SIG-M5 (cell line): ENCODE measurements at places on chromosomes 12 and 14.

DNA sequence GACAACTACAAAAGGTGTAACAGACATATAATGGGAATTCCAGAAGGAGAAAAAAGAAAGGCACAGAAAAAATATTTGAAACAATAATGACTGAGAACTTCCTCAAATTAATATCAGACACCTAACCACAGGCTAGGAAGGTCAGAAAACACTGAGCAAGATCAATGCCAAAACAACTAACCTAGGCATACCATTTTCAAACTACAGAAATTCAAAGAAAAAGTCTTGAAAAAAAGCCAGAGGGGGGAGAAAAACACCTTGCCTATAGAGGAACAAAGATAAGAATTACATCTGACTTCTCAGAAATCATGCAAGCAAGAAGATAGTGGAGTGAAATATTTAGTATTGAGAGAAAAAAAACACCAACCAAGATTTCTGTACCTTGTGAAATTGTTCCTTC, 77.8 kb downstream of the RIN3 start:
- DNase-seq: no peak

- DNase-seq: no peak
Measured at GRCh38 chr12:40376533-40377267, 151.9 kb downstream of the LRRK2 start.

DNA sequence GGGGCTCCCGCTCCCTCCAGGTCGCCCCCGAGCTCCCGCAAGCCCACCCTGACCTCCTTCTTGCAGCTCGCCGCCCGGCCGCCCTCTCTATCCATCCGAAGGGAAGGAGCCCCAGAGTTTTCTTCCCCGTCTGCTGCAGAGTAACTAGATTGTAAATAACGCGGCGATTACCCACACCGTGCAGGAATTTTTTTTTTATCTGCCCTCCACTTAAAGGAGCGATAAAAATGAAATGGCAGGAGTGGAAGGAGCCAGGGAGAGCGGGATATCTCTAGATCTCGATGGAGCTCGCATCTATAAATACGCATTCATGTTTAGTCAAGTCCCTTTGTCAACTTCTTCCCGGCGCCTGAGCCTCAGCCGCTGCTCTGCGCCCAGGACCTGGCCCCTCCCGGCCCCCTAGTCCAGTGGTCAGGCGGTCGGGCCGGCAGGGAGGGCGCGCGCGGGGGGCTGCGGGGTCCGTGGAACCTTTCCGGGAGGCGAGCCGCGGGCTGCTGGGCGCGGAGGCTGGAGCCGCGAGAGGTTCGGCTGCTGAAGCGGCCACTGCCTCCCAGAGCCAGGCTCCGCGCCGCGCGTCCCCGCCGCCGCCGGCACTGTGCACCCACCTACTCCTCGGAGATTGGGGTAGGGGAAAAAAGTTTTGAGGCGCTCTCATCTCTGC, 386.0 kb downstream of the BCAT1 start:
- no peak for DNase-seq

DNA sequence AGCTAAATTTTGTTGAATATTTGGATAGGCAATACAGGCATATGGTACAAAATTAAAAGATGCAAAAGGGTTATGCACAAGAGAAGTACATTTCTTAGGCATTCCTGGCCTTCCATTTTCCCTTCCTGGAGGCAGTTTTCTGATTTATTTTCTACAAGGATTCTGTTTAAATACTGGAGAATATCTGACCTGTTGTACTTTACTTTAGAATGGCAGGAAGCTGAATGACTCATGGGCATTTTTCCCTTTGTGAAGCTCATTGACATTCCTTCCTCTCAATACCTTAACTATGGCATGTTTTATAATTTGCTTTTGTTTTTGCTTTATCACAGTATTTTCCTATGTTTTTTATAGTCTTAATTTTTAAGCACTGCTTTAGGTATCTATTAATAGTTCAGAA, 62.7 kb downstream of the RCOR1 start:
- DNase-seq: no peak

GRCh38 chr12:16384732-16385131, 37.3 kb downstream of the MGST1 start:
- no peak for DNase-seq

DNA sequence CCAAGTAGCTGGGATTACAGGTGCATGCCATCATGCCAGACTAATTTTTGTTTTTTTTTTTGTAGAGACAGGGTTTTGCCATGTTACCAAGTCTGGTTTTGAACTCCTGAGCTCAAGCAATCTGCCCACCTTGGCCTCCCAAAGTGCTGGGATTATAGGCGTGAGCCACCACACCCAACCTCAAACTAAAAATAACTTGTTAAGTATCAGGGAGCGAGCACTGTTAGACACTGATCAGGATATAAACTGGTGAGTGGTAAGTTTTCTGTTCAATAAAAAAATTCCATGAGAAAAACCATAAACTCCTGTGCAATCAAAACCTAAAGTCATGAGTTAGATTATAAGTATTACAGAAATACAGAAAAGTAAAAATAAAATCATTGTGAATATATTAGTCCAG, 44.6 kb upstream of the SYCP3 start:
- DNase-seq: no peak

- peak; percentile 27 for DNase-seq
Measured at GRCh38 chr12:103399986-103400385, 95.8 kb downstream of the C12orf42 start.

DNA sequence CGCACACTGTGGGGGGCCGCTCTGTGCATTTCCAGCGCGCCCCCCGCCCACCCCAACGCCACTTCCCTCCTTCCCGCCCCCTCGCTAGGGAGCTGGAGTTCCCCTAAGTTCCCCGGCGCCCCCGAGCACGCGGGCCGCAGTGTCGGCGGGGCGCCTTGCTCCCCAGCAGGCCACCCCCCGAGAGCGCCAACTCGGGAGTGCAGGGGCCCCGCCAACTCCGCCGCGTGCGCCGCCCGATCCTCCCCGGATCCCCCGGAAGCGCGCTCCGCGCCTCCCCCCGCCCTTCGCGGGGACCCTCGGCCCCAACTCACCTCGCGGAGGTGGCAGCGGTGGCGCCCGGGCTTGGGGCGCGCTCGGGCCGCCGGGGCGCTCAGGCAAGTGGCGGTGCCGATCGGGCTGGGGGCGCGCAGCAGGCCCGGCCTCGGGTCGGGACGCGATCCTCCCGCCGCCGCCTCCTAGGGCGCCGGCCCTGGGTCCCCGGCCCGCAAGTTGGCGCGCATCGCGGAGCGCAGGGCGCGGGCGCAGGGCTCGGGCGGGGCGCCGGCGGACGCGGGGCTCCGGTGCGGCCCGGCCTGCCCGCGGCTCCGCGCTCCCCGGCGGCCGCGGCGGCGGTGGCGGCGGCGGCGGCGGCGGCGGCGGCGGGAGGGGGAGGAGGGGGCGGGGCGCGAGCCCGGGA, at the start of gene NCOR2:
Gene NCOR2, minus strand, starts transcription at position 616 of the 676 bp plus-strand sequence. CDS start 72,361 bp downstream, outside the sequence.
- no peak for DNase-seq

DNA sequence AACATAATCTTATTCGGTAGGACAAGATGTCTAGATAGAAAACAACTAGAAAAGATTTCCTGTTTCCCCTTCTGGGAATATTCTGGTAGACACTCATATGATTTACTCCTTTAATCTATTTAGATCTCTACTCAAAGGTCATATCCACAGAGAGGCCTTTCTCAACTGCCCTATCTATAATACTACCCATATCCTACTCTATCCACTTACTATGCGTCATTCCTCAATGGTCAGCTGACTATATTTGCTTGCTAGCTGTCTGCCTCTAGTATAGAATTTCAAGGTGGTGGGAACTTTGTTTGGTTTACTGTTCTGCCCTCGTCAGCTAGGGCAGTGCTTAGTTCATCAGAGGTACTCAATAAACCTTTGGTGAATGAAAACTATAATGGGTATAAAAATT, 157.8 kb upstream of the PKP2 start:
- DNase-seq: no peak

DNA sequence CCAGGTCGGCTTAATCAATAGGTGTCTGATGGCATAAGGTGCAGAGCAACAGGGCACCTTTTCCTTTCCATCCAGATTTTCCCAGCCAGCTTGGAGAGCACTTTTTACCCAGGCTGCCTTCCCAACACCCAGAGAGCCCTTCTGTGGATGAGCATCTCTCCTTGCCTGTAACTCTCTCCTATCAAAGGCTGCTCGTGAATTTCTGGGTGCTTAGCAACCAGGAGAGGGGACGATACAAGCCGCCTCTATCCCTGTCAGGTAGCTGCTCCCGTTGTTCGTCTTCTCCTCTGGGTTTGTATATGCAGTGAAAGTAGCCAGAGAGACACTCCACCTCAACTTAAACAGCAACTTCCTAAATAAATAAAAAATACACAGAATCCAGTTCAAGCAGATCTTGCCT, 124.2 kb downstream of the CACNA1C start:
- DNase-seq: no peak

GRCh38 chr12:124586756-124587155, 19.3 kb upstream of the NCOR2 start:
- no peak for DNase-seq
